ENCODE measurements at places on chromosomes 2 and 18.

DNA sequence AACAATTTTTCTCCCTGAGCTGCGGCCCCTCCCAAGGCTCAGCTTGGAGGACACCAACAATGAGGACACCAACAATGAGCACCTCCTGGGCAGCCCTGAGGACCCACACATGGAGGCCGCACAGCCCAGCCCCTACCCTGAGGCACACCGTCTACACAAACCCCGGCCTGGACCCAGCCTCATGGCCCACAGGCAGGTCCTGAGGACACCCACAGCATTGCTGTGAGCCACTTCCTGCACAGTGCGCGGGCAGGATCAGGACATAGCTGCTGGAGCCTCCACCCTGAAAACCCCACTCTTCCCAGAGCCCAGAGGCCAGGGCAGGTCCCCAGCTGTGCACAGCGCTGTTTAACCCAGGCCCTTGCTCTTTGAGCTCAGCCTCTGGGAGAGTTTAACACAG is 194.3 kb downstream of the RTP5 start:
- no peak for DNase-seq

GRCh38 chr2:46679761-46680160 is 200.4 kb downstream of the TMEM247 start:
- DNase-seq = no peak

DNA sequence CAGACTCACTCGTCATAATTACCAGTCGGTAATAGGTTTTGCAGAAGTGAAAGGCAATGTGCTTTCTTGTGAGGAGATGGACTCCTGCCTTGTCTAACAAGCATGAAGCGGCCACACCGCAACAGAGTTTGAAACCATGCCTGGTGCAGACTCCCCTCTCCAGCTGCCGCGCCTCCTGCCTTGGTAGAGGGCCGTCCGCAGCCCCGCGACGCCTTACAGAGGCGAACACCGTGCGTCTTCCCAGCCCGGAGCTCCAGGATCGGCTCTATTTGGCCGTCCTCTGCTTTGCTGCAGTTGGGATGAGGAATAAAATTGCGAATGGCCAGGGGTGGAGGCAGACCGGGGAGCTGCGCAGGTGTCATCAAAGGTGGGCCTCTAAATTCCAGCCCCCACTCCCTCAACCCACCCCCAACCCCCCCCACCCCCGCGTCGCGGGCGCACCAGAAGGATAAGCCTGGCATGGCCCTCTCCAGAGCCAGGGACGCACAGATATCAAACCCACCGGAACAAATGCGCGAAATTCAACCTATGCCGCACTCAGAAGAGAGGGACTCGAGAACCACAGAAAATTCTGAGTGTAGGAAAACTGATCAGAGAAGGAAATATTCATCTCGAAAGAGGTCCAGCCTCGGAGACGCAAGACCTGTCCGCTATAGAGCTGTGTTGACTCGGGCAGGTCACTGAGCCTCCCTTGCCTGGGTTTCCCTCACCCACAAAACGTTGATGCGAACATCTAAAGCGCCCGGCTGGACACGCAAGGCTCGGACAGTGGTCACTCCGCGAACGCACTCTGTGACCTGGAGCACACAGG is 1.1 kb downstream of the TRABD2A start:
- DNase-seq = peak; percentile 11

DNA sequence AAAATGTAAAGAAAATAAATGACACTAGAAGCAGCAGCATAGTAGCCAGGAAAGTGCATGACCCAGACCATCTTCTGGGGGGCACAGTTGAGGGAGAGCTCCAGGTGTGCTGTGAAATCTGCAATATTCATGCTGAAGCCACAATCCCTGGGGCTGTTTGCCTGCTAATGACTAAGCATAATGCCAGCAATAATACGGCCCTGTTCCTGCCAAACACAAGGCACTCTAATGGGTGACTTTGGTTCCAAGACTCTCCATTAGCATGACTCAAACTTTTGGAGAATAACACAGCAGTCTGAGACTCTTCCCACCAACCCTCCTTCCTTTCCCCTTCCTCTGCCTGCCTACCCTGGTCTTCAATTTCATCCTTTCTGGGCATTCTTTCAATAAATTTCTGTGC is 77.9 kb upstream of the DOCK10 start:
- no peak for DNase-seq

DNA sequence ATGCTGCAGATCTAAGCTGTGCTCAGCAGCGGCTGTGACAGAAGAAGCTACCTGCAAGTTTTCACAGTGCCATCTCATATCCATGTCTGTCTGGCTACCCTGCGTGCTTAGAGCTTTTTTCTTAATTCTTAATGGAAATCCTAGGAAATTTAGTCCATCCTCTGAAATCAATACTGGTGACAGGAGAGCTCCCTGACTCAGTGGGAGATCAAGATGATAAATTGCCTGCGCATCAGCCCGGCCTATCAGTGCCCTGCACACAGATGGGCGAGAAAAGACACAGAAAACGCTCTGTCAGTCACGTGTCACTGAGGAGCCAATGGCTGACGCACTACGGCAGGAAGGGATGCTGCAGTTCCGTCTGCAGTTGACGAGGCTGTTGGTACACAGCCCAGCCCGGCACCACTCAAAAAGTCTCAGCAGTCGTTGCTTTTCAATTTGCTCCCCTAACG is 819.6 kb upstream of the FSHR start:
- DNase-seq = peak; percentile 93

DNA sequence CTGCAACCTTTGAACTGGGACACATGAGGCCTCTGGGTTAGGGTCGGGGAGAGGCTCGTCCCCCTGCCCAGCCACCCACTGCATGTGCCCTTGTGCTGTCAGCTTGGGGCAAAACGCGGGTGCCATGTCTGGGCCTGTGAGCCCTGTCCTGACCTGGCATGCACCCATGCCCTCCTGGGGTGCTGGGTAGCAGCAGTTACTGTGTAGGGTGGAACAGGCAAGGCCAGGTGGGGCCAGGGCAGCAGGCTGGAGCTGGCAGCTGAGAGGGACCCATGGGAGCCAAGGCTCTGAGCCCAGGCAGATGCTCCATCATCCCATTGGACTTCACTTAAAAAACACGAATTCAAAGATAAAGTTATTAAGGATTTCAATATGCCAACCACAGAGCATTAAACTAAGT is 133.8 kb upstream of the REV1 start:
- no peak for DNase-seq

GRCh38 chr18:5964996-5965395 is 69.7 kb upstream of the TMEM200C start:
- DNase-seq = no peak

DNA sequence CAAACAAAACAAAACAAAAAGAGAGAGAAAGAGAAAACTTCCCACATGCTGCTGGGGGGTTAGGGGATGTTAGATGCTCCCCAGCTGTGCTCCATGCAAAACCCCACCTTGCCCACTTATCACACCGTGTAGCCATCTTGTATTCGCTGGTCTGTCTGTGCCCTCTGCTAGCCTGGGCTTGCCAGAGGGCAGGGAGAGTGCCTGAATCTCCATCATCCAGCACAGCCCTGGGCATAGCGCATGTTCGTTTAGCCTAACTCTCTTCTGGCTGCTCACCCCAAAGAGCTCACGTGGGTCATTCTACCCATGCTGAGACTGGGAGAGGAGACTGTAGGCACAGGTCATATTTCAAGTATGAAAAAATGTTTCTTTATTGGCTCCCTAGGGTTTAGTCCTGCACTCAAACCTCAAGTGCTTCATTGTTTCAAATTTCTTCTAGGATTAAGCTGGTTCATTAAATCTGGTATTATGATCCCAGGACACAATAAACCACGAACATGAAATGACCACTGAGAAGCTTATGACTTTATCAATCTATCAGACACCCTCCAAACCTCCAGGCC is 100.5 kb downstream of the KCNF1 start:
- no peak for DNase-seq

GRCh38 chr18:10057894-10058791 is 144.3 kb downstream of the VAPA start:
- DNase-seq = no peak

- no peak for DNase-seq
Measured at GRCh38 chr2:215886022-215886421, 127.3 kb downstream of the MREG start.

DNA sequence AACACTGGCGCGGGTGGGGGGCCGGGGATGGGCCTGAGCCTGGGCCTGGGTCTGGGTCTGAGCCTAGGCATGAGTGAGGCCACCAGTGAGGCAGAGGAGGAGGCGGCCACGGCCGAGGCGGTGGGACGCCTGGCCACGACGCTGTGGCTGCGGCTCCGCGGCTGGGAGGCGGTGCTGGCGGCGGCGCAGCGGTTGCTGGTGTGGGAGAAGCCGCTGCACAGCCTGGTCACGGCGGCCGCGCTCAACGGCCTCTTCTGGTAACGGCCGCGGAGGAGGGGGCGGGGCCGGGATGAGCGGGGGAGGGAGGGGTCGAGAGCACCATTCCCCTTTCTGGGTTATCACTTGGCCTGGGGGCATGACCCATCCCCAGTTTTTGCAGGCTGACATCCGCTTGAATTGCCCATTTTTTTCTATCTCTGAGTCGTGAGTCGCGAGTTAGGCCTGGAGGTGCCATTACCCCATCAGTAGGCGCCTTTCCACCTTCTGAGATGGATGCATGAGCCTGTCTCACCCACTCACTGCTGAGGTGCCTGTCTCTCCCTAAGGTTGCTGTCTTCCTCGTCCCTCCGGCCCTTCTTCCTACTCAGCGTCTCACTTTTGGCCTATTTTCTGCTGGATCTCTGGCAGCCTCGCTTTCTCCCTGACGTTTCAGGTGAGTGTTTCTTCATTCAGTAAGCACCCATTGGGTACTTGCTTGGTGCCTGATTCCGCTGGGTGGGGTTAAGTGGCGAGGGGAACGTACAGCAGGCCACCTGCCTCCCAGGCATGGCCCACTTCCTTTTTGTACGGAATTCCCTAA is 501 bp downstream of the RETREG2 start:
- peak; percentile 31 for DNase-seq

GRCh38 chr2:39719317-39719716 is 53.6 kb downstream of the TMEM178A start:
- DNase-seq = no peak

GRCh38 chr2:241857041-241857541 is 1.6 kb downstream of the PDCD1 start:
- no peak for DNase-seq

- no peak for DNase-seq
Measured at GRCh38 chr2:135590619-135591260, 59.5 kb downstream of the R3HDM1 start.
